ENCODE measurements at places on chromosomes 1 and 21.
A peak's percentile ranks its signal among the peaks of the same experiment; 100 is the strongest.

GRCh38 chr1:243493156-243494129 lies 237.6 kb downstream of the SDCCAG8 start:
- no peak overlapping the region for H3K4me3 ChIP-seq
- H3K36me3 ChIP-seq = peaks cover 19% of the 10 kb centered on the region
- H3K4me1 ChIP-seq = peaks cover 23% of the 10 kb centered on the region
- DNase-seq = no peak

- peaks cover 16% of the 10 kb centered on the region for H3K36me3 ChIP-seq
- peaks cover 77% of the 10 kb centered on the region for H3K4me1 ChIP-seq
- H3K27ac ChIP-seq = peak overlapping the region; percentile 66
- no peak for DNase-seq
- H3K27me3 ChIP-seq = no peaks in the 10 kb centered on the region
Measured at GRCh38 chr1:165884009-165884689, 56.7 kb downstream of the UCK2 start.

DNA sequence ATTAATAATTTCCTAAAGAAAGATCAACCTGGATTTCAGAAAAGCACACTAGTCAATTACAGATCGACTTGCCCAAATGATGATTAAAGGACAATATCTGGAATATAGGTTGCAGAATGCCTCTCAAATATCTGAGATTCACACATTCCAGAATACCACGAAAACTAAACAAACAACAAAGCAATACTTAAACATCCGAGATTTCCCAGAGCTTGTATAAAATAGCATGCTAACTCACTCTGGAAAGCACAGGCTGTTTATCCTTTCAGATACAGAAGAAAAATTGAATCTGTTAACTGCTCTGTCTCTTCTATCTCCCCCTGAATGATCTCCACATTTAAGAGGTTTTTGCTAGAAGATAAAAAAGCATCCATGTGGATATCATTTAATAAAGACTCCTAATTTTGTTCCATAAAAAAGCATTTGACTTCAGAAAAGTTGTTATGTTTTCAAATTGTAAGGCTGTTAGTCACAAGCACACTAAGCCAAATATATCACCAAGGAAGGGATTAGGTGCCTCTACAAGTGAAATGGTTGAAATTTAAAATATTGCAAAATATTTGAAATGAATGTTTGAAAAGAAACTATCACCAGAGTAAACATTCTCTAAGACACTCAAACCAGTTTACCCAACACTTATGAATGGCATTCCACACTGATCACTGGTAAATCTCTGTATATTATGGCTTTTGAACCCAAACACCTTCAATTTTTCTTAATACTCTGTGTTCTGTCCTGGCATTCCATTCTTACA lies 865.1 kb upstream of the ADAMTS5 start:
- no peak overlapping the region for H3K4me3 ChIP-seq
- no peaks in the 10 kb centered on the region for H3K36me3 ChIP-seq
- no peak for DNase-seq
- H3K27ac ChIP-seq = no peak overlapping the region
- no peaks in the 10 kb centered on the region for H3K4me1 ChIP-seq
- H3K27me3 ChIP-seq = no peaks in the 10 kb centered on the region

- H3K4me1 ChIP-seq = no peaks in the 10 kb centered on the region
- H3K27me3 ChIP-seq = peaks cover 18% of the 10 kb centered on the region
Measured at GRCh38 chr1:38444311-38444710, 397.7 kb upstream of the POU3F1 start.

DNA sequence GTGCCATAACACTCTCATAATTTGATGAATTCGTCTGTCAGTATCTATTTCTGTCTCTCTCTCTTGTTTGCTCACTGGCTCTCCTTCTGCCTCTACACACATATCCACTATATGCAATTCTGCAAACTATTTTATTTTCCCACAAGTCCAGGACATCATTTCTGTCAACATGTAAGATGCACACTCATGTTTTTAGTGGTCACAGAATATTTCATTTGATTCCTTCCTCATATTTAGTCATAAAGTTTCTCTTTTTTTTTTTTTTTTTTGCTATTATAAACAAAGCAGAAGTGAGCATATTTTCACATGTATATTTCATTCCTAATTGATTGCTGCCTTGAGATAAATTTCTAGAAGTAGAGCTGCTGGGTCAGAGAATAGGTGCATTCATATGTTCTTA lies 165.3 kb downstream of the PGBD5 start:
- DNase-seq = no peak
- H3K4me1 ChIP-seq = peaks cover 48% of the 10 kb centered on the region
- no peak overlapping the region for H3K4me3 ChIP-seq
- peaks cover 76% of the 10 kb centered on the region for H3K36me3 ChIP-seq

DNA sequence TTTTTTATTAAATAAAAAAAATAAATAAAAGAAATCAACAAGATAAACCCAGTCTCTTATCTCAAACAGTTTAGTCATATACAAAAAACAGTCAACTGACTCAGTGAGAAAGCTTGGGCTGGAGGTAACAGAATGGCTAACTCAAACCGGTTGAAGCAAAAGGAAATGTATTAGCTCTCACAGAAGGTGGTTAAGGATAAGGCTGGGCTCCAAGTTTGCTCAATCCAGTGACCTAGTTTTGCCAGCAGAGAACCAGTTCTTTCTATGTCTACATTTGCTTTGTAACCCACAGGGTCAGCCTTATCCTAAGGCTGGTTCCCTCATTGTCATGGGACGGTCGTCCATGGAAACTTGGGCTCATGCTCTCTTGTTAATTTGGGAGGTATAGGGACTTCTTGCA lies 144.5 kb upstream of the L1TD1 start:
- no peak for DNase-seq
- H3K4me3 ChIP-seq = no peak overlapping the region
- H3K27ac ChIP-seq = no peak overlapping the region
- peaks cover 13% of the 10 kb centered on the region for H3K36me3 ChIP-seq
- H3K4me1 ChIP-seq = no peaks in the 10 kb centered on the region
- H3K27me3 ChIP-seq = no peaks in the 10 kb centered on the region

GRCh38 chr1:211641942-211642341 lies 33.5 kb downstream of the NEK2 start:
- peaks cover 10% of the 10 kb centered on the region for H3K27me3 ChIP-seq
- peaks cover 4% of the 10 kb centered on the region for H3K4me1 ChIP-seq
- no peaks in the 10 kb centered on the region for H3K36me3 ChIP-seq
- no peak overlapping the region for H3K27ac ChIP-seq

DNA sequence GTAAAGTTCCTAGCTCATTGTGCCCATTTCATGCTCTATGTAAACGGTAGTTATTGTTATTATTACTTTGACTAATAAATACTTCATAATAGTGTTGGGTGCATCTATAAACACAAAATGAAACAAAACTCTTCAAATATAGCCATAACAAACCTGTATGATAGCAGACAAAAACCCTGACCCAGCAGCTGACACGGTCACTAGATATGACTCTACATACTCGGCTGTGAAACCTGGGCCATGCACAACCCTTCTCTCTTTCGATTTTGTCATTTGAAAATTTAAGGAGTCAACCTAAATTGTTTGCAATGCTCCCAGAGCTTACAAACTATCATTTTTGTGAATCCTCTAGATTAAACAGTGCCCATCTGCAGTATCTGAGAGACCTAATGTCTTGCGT lies 8.0 kb upstream of the RGS13 start:
- H3K4me1 ChIP-seq = peaks cover 14% of the 10 kb centered on the region
- H3K36me3 ChIP-seq = no peaks in the 10 kb centered on the region
- DNase-seq = no peak
- H3K27me3 ChIP-seq = peaks cover 63% of the 10 kb centered on the region
- H3K4me3 ChIP-seq = no peak overlapping the region

- H3K27ac ChIP-seq = no peak overlapping the region
- H3K36me3 ChIP-seq = no peaks in the 10 kb centered on the region
- no peak for DNase-seq
- H3K27me3 ChIP-seq = peaks cover 54% of the 10 kb centered on the region
- peaks cover 4% of the 10 kb centered on the region for H3K4me1 ChIP-seq
Measured at GRCh38 chr1:147579934-147580537, 38.7 kb downstream of the BCL9 start.

DNA sequence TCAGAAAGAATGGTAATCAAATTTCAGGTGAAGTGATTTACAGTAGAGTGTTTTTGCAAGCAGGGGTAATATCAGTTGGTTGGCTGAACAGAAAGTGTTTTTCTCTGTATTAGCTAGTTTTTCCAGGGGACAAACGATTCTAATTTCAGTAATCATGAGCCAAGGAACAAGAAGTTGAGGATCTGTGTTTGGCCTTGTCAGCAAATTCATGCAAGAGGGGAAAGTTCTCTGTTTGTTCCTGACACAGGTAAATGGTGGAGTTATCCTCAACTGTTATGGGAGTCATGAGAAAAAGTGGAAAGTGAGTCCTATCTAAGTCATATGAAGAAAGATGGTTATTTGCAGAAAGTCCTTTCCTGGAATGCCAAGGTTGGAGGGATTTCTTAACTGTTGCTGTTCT lies 24.6 kb upstream of the SLC35A3 start:
- no peak overlapping the region for H3K4me3 ChIP-seq
- no peak overlapping the region for H3K27ac ChIP-seq
- DNase-seq = no peak

DNA sequence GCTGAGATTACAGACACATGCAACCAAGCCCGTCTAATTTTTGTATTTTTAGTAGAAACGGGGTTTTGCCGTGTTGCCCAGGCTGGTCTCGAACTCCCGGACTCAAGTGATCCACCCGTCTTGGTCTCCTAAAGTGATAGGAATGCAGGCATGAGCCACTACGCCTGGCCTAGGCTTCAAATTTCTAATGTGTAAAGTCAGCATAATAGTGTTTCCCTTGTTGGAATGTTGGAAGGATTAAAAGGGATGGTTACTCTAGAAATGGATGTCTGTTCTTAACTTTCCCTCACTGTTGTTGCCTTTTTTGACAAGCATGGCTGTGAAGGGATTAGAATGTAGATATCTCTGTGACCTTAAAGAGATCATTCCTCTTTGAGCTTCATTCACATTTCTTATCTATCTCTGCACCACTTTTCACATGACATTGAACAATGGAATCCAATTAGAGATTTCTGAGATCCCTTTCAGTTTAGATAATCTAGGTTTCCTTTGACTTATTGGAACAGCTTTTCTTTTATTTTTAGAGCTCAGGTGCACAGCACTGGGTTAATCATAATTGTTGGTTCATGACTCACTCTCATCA lies 33.7 kb downstream of the NFASC start:
- no peaks in the 10 kb centered on the region for H3K36me3 ChIP-seq
- no peak overlapping the region for H3K27ac ChIP-seq
- DNase-seq = no peak
- H3K27me3 ChIP-seq = peaks cover 29% of the 10 kb centered on the region
- H3K4me1 ChIP-seq = peaks cover 2% of the 10 kb centered on the region
- H3K4me3 ChIP-seq = no peak overlapping the region

GRCh38 chr1:20847611-20848080 lies 60.5 kb upstream of the HP1BP3 start:
- no peaks in the 10 kb centered on the region for H3K4me1 ChIP-seq
- no peak overlapping the region for H3K4me3 ChIP-seq
- no peak for DNase-seq
- no peak overlapping the region for H3K27ac ChIP-seq
- H3K27me3 ChIP-seq = no peaks in the 10 kb centered on the region

DNA sequence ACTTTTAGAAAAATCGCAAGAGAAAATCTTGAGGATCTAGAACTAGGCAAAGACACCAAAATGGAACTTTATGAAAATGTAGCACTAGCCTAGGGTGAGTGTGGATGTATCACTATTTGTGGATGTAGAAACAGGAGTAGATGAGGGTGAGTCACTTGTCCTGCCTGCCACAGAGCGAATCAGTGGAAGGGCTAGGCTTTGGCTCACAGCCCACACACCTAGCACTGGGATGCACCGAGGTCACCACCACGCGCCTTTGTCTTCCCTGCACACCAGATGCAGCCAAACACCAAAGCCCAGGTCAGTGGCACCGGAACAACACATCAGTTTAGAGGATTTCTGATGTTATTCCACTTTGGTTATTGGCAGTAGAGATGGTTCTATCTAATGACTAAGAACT lies 38.2 kb downstream of the PKNOX1 start:
- H3K27me3 ChIP-seq = no peaks in the 10 kb centered on the region
- no peak overlapping the region for H3K27ac ChIP-seq
- no peak for DNase-seq
- H3K4me1 ChIP-seq = peaks cover 22% of the 10 kb centered on the region

- peak; percentile 31 for DNase-seq
- peak overlapping the region; percentile 71 for H3K27ac ChIP-seq
- peaks cover 29% of the 10 kb centered on the region for H3K4me1 ChIP-seq
- H3K27me3 ChIP-seq = no peaks in the 10 kb centered on the region
- peak overlapping the region; percentile 89 for H3K4me3 ChIP-seq
- peaks cover 28% of the 10 kb centered on the region for H3K36me3 ChIP-seq
Measured at GRCh38 chr1:155324717-155325602, 4.3 kb downstream of the RUSC1 start.

- no peaks in the 10 kb centered on the region for H3K27me3 ChIP-seq
- peaks cover 23% of the 10 kb centered on the region for H3K36me3 ChIP-seq
- H3K4me1 ChIP-seq = peaks cover 58% of the 10 kb centered on the region
- DNase-seq = no peak
- H3K27ac ChIP-seq = peak within 1 kb of the TSS; percentile 99
Measured at GRCh38 chr1:93180723-93181613, at the start of gene CCDC18. Gene CCDC18, plus strand, starts transcription at chr1:93180724. Its CDS starts 2,638 bp downstream, at chr1:93183362.

- H3K36me3 ChIP-seq = peaks cover 10% of the 10 kb centered on the region
- H3K4me3 ChIP-seq = no peak overlapping the region
- peaks cover 53% of the 10 kb centered on the region for H3K4me1 ChIP-seq
- no peaks in the 10 kb centered on the region for H3K27me3 ChIP-seq
Measured at GRCh38 chr1:160094806-160095205, 3.6 kb downstream of the IGSF8 start.

DNA sequence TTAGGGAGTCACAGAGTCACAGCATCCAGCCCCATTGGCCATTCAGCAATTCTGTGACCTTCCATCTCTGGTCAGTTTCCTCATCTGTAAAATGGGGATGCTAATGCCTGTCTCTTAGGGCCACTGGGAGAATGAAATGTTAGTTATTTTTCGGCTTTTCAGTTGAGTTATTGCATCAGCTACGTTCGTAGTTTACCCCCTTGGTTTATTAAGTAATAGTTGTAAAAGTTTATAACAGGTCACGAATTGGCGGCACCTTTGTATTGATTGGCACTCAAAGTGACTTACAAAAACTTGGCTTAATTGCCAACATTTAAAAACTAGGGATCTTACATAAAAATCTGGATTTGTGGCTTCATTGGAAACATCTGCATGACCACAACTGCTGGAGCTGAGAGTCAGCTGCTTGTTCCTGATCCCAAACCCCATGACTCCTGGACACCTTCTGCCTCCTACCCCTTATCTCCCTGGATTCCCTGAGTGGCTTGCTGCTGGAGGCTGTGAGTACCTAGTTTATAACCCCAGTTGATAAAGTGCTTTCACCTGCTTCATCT lies 23.0 kb upstream of the SLC1A7 start:
- no peaks in the 10 kb centered on the region for H3K4me1 ChIP-seq
- H3K27ac ChIP-seq = no peak overlapping the region
- no peak overlapping the region for H3K4me3 ChIP-seq
- no peak for DNase-seq

- H3K4me3 ChIP-seq = no peak overlapping the region
- H3K27ac ChIP-seq = no peak overlapping the region
- H3K4me1 ChIP-seq = peaks cover 13% of the 10 kb centered on the region
- no peak for DNase-seq
- H3K27me3 ChIP-seq = no peaks in the 10 kb centered on the region
Measured at GRCh38 chr1:36284061-36284460, 22.1 kb upstream of the SH3D21 start.

All from stimulated activated naive B cell treated with anti-CD40 and anti-IgM and Interleukin-4, amounts not matched to agents 10 μg/mL and 1 μg/mL and 100 μg/mL, for 72 hours (primary cell).